Activated T-helper 1 cell treated with anti-CD3 and anti-CD28 coated beads, Interleukin-2, amount 50 U/mL, for 16 hours (primary cell): ENCODE measurements at places on chromosomes 7 and 10.

GRCh38 chr10:64547168-64547567, 1026.0 kb downstream of the REEP3 start:
- no peak for DNase-seq

DNA sequence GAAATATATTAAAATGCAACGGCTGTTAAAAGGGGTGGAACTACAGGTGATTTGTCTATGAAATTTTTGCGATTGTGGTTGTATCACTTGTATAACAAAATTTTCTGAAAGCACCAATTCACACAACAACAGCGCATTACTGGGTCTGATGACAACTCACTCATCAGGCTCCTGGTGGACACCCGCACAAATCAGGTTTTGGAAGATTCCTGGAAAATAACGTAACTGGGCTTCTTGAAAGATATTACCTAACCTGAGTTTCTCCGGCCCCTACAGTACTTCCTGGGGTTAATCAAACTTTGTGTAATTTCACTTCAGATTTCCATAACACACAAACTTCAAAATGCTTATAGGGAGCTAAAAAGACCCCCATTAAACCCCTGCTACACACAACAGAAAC, 7.6 kb downstream of the SNX8 start:
- DNase-seq = no peak

- no peak for DNase-seq
Observed at GRCh38 chr7:7932553-7932952, 36.0 kb upstream of the GLCCI1 start.

GRCh38 chr7:157930441-157930840, 593.6 kb downstream of the DNAJB6 start:
- no peak for DNase-seq

DNA sequence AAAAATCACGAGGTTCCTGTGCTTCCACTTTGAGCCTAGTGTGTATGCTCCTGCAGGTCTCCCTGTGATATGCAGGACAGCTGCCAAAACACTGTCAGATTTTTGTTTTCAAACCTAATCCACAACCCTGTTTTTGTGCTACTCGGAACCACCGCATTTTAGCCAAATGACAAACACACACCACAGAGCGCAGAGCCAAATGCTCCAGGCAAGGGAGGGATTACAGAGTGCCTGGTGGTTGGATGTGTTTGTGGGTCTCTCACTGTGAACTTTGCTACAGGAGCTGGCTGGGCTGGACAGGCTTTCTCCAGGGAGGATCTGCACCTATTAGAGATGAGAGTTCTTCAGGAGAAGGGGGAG, 5.7 kb upstream of the RBM28 start:
- DNase-seq = no peak

DNA sequence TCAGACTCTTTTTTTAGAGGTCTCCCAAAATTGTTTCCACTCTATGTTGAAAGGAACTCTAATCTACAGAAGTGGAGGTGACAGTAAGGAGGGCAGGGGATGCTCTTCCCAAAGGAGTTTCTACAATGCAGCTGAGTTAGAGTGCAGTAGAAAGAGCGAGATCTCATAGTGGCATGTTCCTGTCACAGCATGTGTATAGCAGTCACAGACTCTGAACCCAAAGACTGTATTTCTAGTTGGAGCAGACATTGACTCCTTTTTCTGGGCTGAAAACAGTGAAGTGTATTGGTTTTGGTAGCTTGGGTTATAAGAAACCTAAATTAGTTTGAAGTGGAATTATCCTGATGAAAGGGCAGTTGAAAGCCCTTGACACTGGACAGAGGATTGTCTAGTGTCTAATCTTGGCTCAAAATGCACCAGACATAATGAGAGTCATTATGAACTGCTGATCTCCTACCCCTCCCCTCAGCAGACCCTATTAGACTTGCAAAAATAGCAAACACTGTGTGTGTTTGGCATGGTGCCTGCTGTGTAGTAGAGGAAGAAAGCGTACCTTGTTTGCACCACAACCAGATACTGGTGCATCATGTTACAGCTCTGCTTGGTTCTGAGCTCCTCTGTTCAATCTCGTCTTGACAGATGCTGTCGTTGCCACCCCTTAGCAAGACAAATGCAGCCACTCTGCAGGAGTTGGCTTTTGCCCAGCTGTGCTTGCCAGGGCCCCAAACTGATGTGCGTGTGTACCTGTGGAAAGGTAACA, 336.0 kb downstream of the AUTS2 start:
- DNase-seq = no peak

DNA sequence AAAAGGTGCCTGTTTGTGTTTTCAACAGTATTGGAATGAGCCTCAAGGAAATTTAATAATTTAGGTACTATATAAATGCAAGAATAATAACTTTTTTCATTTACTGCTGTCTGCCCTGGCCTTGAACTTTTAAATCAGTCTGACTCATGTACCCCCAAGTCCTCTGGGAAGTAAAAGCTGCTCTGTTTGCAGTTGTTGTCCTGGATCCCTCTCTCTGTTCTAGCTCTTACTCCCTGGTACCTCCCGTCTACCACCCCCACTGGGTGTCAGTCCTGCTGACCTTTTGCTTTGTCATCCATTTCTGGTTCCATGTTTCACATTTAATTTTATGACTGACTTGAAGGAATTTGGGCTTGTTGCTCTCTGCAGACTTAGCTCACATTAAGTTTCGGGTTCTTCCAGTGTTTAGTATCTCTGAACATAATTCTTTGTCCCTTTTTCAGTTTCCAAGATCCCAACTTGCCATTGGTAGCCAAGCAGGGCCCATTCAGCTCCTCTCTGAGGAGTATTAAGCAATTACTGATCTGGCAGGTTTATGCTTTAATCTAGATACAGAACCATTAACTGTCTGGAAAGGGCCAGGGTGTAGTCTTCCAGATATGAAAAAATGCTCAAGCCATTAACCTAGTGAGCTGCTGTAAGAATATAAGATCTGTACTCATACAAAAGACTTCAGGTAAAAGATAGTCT, 208.7 kb upstream of the FAM3C start:
- DNase-seq = no peak

DNA sequence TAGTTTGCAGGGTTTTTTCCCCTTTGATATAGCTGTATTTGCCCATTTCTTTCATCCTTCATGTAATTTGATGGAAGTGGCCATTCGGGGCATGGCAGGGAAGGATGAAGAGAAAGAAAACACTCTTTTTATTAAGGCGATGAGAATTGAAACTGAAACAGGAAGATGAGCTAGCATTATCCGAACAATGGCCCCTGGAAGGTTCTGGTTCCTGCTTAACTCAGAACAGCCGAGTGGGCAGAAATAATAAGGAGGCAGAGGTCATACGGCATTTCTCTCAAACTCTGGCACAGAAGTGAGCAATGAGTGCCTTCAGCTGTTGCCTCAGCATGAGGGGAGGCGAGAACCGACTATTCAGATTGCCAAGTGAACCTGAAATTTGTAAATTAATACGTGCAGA, 113.2 kb upstream of the MYO3A start:
- no peak for DNase-seq

GRCh38 chr7:16900209-16900768, 18.5 kb upstream of the AGR3 start:
- no peak for DNase-seq

DNA sequence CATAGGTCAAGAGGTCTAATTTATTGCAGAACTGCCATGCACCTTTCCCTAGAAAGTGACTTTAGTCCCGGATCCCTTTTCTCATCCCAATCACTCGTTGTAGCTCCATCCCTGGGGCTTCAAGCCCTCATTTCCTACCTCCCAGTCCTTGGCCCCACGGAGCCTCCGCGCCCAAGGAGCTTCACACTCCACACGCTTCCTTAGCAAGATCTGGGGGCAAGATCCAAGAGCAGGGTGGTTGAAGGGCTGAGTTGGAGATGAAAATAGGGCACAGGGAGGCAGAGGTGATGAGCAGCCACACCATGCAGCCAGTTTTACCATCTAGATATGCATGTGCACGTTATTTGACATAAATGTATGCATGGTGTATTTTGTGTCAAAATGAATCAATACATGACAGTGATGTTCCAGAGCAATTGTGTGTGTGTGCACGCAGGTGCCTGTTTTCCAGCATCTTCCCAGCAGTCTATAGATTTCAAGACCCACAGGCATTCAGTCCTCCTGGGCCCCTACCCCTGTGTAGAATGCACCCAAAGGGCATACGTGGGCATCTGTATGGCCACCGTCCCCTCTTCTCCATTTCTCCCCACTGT, 6.0 kb upstream of the TRPV6 start:
- no peak for DNase-seq

GRCh38 chr10:106424981-106425380, 739.5 kb downstream of the SORCS1 start:
- no peak for DNase-seq

DNA sequence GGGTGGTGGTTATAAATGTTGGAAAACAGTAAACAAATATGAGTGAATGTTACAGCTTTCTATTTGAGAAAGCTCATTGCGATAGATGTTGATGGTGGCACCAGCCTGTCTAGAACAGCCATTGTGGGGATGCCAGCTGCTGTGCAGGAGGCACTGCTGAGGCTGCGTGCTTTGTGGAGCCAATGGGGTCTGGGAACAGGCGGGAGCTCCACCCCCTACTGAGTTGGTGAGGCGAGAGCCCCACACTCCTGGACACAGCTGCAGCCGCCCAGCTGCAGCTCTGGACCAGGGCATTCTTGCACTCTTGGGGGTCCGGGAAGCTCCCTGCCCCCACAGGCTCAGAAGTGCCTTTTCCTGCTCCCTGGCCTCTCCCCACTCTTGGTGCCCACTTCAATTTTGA, 1147.1 kb upstream of the LRRTM3 start:
- DNase-seq = no peak

DNA sequence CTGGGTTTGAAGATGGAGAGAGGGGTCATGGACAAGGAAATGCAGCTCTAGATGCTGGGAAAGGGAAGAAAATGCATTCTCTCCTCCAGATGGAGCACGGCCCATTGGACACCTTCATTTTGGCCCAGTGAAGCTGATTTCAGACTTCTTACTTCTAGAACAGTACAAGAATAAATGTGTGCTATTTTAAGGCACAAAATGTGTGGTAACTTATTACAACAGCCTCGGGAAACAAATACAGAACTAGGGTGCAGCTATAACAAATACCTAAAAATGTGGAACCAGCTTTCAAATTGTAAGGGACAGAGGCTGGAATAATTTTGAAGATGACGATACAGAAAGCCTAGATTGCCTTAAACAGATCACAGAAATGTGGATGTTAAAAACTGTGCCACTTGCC, 54.1 kb downstream of the CYTH3 start:
- DNase-seq = no peak

DNA sequence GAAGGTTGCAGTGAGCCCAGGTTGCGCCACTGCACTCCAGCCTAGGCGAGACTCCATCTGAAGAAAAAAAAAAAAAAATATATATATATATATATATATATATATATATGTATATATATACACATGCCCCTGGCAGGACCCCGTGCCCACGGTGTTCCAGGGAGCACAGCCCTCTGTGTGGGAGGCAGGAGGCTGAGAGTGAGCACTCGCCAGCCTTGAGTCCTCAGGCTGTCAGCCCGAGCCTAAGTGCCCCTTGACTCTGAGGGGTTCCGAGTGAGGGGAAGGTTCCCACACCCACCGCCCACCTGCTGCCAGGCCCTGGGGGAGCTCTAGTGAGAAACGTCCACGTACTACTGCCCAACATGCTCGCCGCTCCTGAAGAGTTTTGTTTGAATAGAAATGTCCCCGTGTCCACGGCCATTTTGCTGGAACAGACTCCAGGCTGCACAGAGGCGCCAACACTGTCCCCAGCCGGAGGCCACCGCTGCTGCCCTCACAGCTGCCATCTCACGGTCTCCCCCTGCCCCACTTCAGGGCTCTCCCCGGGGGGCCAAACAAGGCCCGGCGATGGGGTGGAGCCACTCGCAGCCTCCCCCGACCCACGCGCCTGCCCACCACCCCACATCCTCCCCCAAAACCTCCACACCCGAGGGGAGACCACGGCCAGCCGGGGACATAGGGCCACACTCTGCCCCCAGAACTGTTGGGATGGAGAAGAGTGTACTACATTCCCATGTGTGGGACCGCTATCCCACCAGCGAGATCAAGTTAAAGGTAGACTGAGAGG, 62.8 kb upstream of the EBF3 start:
- DNase-seq = no peak

DNA sequence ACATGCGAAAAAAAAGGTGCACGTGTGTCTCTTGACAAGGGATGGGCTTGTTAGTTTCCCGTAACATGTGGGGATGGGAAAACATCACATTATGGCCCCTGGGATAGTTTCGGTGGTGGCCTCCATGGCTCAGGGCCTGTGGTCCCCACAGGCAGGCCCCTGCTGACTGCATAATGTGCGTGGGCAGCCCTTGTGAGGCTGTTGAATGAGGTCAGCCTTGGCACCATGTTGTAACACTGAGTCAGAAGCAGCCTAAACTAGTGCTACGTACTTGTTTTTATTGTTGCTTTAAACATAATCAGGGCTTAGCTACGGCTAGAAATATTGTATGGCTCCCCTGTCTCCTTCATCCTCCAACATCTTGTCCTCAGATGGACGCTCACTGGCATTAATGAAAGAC, 80.6 kb downstream of the BEND7 start:
- DNase-seq = no peak

DNA sequence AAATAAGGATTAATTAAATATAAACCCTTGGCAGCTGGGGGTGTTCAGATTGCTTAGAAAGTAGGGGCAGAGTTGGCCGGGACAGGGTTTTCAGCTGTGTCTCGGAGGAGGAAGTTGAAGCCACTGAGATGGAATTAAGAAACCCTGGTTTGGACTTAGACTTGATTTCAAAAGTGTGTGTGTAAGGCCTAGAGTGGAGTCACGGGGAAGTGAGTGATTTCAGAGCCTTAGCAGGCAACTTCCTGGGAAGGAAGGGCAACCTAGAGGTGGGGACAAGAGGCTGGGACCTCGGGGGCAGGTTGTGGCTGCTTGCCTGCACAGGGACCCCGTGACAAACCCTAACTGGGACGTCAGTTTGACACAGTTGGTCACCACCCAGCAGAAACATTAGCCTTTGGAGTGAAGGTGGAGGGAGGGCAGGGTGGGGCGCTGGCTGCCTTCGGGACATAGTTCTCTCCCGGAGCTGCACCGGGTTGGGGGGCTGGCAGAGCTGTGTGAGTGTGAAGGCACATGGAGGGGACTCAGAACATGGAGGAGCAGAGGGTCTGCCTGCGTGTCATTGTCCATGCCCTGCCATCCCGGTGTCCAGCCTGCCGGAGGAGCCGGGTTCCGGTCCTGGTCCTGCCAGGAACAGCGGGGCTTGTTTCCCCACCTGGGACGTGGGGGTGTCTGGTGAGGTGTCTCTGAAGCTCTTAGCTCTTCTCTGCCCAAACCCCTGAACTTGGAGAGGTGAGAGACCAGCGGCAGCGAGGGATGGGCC, 1.8 kb downstream of the BRI3 start:
- no peak for DNase-seq

DNA sequence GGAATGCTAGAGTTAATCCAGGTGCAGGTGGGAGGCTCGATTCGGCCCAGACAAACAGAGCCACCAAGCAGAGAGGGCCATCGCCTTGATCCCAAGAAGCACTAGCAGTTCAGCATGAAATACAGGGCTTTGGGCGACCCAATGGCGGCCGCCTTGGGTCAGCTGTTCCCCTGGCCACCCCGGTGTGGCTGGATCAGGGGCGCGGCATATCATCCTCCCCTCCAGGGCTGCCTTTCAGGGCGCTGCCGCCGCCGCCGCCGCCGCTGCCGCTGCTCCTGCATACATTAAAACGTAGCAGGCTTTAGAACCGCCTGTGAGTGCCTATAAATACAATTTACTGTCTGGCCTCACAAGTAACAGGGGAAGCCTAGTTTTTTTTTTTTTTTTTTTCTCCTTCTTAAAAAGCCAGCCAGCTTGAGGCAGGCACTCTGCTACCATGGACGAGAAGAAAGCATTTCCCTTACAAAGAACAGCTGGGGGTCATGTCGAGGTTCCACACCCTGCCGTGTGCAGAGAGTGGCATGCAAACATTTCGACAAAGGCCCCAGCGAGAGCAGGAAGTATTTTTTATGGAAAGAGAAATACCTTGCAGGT, 57.7 kb upstream of the EFCAB10 start:
- DNase-seq = no peak
